ENCODE measurements at places on chromosomes 13 and 19.

- DNase-seq = no peak
Observed at GRCh38 chr19:49687150-49687549, 2.2 kb upstream of the ADM5 start.

DNA sequence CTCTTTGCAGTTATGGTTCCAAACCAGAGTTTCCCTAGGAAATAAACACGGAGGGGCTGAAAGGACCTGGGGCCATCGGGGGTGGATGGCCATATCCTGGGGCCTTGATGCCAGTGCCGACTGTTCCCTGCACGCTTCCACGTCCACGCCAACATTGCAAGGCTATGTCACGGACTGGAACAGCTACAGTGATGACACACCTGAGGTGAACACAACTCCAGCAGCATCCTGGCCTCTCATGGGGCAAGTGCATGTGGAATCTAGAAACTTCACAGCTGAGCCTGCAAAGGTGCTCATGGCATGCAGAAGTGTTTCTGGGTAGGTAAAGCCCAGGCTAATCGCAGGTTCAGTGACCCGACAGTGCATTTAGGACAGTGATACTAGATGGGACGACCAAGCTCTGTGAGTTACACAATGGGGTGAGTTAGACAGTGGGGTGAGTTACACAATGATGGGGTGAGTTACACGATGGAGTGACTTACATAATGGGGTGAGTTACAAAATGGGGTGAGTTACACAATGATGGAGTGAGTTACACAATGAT is 52.0 kb upstream of the GAS6 start:
- DNase-seq = no peak

DNA sequence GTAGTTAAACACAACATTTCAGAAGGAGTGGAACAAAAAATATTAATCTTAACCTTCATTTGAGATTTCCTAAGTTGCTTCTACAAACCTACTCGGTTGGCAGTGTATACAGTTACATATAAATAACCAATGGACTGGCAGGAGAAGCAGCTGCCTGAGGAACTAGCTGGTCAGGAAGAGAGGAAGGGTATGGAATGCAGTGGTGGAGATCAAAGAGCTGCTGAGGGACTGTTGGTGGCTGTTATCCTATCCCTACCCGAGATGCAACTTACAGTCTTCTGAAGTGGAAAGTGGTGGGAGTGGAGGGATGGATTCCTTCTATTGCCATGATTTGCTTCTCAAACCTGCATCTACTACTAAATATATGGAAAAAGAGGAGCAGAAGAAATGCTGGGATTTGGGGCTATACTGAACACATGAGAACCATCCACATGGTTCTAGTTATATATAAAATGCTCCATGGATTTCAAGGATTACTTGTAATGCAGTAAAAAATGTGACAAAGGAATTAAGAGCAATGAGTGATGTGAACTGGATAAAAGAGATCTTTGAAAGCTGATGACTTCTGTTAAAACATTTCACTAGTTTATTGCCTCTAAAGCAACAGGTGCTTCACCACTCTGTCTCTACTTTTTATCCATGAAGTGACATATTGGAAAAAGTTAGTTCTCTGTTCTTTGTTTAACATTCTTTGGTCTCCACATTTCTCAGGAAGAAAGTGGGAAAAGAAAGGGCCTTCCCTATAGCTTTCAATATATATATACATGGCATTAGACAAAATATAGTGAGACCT is 29.9 kb downstream of the MICU2 start:
- DNase-seq = no peak

DNA sequence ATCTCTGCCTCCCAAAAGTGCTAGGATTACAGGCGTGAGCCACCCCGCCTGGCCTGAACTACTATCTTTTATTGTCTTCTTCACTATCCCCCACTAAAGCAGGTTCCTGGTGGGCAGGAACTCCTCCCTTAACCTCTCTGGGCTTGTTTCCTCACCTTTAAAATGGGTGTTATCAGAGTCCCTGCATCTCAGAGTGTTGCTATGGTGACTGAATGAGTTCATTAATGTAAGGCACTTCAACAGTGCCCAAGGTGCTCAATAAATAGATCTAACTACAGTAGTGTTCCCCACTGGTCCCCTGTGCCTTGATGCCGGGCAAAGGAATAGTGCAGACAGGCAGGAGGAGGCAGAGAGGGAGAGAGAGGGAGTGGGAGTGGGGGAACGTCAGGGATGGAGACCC is 20.5 kb downstream of the CCDC97 start:
- DNase-seq = no peak

DNA sequence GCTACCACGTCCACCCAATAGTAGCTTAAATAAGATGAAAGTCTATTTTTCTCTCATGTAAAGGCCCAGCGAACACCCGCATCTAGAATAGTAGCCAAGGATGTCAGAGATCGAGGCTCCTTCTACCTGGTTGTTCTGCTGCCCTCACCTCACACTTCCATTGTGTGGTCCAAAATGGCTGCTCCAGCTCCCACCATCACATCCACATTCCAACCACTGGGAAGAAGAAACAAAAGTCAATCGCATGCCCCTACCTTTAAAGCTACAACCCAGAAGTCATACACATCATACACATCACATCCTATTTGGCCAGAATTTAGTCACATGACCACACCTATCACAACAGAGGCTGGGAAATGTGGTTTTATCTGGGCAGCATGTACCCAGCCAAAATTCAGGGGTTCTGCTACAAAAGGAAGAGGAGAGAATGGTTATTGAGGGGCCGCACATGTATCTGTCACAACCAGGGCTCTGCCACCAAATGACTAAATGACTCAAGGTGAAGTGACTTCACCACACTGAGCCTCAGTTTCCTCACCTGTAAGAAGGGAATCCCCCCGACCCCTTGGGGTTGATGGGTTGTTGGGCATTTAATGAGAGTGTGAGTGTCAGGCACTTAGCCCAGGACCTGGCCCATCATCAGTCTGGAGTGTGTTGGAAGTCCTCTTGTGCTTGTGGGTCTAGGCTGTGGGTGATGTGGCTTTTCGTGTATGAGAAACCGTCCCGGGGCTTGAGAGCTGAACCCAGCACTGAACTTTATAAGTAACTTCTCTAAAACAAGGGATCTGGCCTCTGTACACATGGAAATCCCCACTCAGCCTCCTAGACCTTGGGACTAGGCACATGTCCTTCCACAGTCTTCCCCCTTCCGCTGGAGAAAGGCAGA is 10.2 kb upstream of the CBLC start:
- no peak for DNase-seq

- no peak for DNase-seq
Observed at GRCh38 chr19:10670182-10670581, 16.0 kb downstream of the ILF3 start.

- DNase-seq = no peak
Observed at GRCh38 chr19:31181535-31181934, 167.7 kb downstream of the TSHZ3 start.

DNA sequence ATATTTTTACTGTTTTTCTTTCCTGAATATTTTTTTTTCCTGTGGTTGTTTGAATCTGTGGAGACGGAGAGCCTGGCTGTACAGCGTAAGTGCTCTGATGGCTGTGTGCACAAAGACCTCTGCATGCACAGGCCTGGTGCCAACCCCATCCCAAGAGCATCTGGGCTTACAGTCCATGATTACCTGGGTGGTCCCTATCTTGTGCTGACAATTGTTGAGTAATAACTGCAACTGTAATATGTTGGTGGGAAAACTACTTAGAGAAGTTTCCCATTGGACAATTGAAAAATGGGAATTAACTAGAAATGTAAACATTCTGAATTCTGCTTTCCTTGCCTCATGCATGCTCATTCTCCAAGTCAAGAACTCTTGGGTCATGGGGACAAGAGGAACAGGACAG is 268.7 kb downstream of the SHISA2 start:
- DNase-seq = no peak

All from HAP-1 (cell line).